ENCODE measurements at places on chromosomes 6 and 20.
A peak's percentile ranks its signal among the peaks of the same experiment; 100 is the strongest.

DNA sequence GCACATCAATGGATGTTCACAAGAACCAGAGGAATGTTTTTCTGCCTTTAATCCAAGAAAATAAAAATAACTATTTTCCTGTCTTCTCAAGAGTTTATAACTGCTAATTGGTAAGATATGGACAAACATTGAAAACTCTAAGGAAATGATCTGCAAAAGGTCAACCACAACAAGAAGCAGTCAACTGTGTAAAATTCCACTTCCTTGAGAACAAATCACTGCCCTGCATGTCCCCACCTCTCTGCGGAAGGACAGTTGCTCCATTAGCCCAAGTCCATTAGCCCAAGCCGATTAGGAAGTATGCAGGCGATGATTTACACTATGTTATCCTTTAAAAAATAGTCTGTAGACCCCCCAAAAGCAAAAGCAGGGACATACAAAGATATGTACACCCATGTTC is 27.6 kb downstream of the SLC22A23 start:
- DNase-seq = no peak

- DNase-seq = peak; percentile 20
Observed at GRCh38 chr20:45823949-45824835, 2.9 kb downstream of the TNNC2 start.

- DNase-seq = no peak
Observed at GRCh38 chr20:17654649-17655285, 27.3 kb downstream of the RRBP1 start.

DNA sequence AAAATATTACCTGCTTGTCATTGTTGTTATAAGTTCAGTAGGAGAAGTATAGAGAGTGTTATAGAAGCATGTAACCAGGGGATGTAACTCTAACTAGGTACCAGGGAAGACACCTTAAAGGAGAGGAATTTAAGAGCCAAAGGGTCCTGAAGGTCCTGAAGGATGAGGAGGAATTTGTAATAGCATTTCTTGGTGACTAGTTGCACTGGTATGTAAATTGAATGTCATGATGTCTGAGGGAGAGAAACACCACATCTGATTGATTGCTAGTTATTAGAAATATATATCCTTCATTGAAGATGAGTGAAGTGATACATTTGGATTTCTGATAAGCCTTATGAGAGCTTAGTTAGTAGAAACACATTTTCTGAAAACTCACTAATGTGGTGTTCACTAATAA is 643.8 kb downstream of the RFPL4B start:
- no peak for DNase-seq

DNA sequence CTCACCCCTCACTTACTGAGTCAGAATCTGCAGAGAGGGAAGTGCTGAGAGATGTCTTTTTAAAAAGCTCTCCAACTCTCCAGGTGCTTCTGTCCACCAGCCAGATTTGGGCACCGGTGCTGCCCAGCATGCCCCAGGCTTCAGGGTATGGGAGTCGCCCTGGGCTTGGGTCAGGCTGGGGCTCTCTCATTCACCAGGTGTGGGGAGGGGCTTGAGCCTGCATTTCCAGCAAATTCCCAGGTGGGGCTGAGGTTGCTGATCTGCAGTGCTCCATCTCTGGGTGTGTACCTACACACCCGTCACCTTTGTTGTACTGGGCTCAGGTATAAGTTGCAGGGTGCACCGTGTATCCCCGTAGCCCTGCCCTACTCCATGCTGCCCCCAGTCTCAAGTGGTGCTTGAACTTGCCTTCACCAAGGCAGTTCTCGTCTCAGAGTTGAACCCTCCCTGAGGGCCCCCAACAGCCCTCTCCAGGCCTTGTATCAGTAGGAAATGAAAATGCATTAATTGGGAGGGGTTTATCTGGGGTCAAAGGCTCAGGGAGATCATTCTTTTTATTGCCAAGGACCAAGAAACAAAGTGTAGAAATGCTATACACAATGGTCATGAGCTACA is 23.5 kb downstream of the PPP1R3G start:
- DNase-seq = no peak

DNA sequence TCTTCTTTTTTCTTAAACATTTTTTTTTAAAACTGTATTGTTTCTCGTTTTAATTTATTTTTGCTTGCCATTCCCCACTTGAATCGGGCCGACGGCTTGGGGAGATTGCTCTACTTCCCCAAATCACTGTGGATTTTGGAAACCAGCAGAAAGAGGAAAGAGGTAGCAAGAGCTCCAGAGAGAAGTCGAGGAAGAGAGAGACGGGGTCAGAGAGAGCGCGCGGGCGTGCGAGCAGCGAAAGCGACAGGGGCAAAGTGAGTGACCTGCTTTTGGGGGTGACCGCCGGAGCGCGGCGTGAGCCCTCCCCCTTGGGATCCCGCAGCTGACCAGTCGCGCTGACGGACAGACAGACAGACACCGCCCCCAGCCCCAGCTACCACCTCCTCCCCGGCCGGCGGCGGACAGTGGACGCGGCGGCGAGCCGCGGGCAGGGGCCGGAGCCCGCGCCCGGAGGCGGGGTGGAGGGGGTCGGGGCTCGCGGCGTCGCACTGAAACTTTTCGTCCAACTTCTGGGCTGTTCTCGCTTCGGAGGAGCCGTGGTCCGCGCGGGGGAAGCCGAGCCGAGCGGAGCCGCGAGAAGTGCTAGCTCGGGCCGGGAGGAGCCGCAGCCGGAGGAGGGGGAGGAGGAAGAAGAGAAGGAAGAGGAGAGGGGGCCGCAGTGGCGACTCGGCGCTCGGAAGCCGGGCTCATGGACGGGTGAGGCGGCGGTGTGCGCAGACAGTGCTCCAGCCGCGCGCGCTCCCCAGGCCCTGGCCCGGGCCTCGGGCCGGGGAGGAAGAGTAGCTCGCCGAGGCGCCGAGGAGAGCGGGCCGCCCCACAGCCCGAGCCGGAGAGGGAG is 580 bp downstream of the VEGFA start:
- DNase-seq = no peak

- no peak for DNase-seq
Observed at GRCh38 chr6:36120018-36120417, 10.3 kb upstream of the MAPK13 start.

GRCh38 chr20:32612351-32613191 is 27.4 kb upstream of the NOL4L start:
- DNase-seq = no peak

- no peak for DNase-seq
Observed at GRCh38 chr6:5300206-5300764, 39.0 kb downstream of the FARS2 start.

DNA sequence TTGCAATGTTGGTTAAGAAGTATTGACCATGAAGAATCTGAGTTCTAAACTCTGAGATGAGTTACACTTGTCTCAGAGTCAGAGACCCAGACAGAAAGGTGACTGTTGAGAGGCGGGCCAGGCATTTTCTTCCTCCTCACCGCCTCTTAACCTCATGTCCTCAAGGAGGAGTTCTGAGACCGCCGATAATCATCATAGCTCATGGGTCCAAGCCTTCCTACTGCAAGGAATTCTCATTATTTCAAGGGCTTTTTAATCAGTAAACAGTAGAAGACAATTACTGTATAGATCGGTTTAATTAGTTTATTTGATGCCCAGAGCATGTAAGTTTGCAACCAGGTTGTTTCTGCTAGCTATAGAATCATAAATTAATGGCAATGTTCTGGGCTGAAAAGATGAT is 382.4 kb upstream of the MMS22L start:
- no peak for DNase-seq

DNA sequence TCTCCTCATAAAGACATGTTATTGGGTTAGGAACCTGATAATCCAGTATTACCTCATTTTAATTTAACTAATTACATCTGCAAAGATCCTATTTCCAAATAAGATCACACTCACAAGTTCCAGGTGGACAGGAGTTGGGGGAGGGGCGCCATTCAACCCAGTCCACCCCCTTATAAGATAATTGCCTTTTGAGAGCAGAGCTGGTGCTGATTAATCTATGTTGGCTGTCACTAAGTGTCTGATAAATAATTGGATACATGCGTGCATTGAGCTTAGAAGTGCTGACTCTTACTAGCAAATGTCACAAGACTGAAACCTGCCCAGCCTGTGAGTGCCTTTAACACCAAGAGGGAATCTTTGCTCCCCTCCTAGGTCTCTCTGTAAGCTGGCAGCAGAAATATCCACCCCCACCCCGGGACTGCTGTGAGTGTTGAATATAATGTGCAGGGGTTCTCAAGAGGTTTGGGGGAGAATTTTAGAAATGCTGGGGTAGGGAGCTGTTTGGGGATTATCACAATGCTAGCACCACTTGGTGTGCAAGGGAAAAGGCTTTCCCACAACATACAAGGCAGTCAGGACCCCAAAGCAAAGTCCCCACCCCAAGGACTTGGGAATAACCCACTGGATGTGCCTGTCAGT is 87.5 kb downstream of the ANKRD60 start:
- no peak for DNase-seq

GRCh38 chr20:1390581-1391403 is 2.1 kb downstream of the FKBP1A start:
- no peak for DNase-seq

DNA sequence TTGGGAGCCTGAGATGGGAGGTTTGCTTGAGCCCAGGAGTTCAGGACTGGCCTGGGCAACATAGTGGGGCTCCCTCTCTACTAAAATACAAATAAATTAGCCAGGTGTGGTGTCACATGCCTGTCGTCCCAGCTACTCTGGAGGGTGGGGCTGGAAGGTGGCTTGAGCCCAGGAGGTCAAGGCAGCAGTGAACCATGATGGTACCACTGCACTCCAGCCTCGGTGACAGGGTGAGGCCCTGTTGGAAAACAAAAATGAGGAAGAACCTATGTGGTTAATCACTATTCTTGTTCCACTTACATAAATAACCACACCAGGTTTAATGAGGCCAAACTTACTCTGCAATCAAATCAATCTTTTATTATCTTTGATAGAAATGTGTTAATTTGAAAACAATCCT is 5.4 kb downstream of the PPDPF start:
- DNase-seq = no peak

- DNase-seq = no peak
Observed at GRCh38 chr20:61436667-61437279, 184.7 kb downstream of the CDH4 start.

DNA sequence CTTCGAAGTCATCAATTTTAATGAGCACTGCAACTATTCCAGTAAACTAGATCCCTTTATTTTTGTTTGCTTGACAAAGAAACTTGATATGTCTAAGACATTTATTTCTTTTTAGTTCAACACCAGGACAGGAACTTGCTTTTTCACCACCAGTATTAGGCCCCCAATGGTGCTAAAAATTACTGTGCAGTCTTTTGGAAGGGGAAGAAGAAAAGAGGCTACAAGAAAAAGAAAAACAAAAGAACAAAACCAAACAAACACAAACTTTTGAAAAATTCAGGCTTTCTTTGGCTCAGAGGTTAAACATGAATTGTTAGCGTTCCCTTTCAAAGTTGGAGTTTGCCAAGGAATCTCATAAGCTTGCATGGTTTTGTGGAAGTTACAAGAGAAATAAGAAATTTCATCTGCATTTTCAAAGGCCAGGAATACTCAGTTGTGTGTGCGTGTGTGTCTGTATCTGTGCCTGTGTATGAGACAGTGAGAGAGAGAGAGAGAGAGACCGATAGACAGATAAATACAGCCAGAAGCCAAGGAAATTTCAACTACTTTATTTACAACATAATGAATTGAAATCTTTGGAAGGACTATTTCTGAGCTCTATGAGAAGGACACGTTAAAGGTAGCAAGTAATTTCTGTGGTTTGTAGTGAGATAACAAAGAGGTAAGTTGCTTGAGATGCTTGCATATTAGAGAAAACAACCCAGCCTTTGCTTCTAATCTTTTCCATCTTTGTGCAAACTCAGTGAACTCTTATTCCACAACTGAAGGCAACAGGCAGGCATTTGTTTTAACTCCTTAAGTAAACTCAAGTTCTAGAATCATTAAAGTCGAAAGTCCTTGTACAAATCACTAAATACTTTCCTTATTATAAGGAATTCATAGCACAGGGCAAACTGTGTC is 171.0 kb upstream of the CITED2 start:
- DNase-seq = no peak

DNA sequence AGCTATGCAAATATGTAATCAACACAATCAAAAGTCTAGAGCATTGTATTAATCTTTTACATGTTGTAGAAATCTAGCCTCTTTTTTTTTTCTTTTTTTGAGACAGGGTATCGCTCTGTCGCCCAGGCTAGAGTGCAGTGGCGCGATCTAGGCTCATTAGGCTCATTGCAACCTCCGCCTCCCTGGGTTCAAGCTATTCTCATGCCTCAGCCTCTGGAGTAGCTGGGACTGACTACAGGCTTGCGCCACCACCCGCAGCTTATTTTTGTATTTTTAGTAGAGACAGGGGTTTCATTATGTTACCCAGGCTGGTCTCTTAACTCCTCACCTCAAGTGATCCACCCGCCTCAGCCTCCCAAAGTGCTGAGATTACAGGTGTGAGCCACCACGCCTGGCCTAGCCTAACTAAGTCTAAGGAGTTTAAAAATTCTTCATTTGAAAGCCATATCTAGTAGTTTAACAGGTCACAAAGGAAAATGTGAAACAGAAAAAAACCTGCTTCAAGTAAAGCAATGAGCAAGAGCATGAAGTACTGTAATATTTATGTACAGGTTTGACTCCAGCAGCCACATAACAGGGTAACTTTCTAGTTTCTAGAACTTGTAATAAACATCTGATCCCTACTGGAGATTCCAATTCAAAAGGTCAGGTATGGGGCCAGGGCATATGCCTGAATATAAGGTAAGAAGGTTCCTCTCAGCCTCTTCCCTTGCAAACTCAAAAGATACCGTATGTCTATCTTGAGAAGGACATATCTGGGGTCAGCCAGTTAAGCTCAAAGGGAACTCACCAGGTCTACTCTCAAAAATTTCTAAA is 4.4 kb downstream of the CPNE1 start:
- no peak for DNase-seq

DNA sequence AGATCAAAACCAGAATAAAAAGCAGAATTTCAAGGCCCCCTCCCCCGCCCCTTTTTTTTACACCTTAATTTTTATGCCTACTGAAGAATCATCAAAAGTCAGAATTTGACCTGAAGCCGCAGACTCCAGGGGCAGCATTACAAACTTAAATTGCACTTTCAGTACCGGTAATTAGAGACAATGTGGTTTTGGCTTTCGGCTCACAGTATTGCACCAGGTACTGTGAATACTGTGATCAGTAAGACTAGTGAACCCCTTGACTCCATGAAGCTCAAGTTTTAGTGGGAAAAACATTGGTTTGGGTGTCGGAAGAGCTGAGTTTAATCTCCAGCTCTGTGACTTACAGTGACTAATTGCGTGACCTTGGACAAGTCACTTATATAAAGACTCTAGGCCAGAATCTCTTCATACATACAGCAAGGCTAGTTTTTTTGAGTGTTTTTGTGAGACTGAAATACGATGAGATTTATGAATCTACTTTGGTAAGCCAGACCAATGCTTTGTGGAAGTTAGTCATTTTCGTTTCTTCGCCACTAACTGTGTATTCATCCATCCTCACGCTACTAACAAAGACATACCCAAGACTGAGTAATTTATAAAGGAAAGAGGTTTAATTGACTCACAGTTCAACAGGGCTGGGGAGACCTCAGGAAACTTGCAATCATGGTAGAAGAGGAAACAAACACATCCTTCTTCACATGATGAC is 114.7 kb downstream of the SASH1 start:
- DNase-seq = no peak

GRCh38 chr6:133939778-133940667 is 13.0 kb upstream of the TBPL1 start:
- DNase-seq = no peak
